ENCODE measurements at places on chromosomes 11 and 22.

GRCh38 chr22:48098243-48098920, 1335.9 kb downstream of the TBC1D22A start:
- no peak for DNase-seq

GRCh38 chr11:100686476-100687053, 523 bp upstream of the ARHGAP42 start:
- DNase-seq = no peak

DNA sequence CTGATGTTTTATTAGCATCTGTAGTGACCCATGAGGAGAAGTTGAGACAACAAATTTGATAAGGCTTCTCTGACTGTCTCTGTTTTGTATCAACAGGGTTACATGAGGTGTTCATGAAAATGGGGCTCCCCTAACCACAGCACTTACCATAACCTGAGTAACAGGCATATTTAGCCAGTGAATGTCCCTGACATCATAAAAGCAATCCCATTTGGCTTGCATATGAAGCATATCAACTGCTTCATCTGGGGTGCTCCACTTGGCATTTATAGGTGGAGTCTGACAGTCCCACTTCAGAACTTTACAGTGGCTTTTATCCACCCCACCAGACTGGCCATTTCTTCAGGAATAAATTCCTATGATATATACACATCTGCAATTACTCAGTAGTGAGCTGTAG, 257.6 kb downstream of the LUZP2 start:
- no peak for DNase-seq

DNA sequence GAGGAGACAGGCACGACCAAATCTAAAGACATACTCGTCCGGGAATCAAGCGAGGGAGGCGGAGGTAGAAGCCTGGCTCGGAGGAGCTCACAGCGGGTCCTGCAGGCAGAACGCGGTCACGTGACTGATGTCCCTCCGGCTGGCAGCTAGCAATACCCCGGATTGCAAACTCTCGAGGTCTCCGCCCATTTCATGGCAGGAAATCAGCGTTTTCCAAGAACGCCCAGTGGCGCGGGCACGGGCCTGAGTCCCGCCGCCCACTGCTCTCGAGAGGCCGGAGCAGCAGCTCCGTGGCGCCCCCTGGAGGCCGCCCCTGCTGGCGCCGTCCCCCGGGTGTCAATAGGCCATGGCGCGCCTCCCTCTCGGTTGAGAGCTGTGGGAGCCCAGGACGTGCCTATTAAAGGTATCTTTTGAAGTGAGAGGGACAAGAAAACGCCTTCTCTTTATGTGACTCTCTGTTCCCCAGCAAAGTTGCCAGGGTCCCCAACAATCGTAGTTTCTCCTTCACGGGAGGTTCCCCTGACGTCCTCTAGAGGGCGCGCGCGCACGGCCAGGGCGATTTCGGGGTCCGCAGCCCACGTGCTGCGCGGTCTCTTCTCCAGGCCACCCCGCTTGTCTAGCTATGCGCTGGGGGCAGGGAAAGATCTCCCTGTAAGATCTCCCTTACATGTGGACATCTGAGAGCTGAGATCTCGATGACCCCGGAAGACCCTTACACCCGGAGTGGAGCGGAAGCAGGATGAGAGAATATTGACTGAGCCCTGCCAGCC, 37.3 kb upstream of the RBFOX2 start:
- DNase-seq = peak; percentile 84

- DNase-seq = no peak
These were observed 37.0 kb downstream of the LDLRAD3 start for GRCh38 chr11:35980686-35981390.

DNA sequence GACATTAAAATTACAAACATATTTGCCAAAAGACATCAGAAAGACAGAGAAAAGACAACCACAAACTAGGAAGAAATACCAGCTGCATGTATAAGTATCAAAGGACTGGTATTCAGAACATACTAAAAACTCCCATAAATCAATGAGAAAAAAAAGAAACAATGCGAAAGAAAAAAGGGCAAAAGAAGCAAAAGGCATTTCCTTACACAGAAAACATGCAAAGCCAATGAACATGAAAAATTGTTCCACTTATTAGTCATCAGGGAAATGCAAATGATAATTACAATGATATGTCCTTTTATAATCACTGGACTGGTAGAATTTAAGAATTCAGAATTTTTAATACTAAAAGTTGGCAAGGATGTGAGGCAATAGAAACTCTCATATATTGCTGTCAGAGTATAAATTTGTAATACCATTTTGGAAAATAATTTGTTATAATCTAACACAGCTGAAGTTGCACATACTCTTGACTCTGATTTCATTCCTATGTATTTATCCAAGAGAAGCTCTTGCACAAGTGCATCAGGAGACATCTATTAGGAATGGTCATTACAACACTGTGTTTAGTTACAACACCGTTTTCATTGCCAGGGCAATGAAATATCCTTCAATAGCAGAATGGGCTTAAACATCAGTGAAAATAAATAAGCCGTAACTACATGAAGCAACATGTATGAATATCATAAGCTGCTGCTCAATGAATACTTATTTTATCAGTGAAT, 279.7 kb downstream of the SWAP70 start:
- no peak for DNase-seq

DNA sequence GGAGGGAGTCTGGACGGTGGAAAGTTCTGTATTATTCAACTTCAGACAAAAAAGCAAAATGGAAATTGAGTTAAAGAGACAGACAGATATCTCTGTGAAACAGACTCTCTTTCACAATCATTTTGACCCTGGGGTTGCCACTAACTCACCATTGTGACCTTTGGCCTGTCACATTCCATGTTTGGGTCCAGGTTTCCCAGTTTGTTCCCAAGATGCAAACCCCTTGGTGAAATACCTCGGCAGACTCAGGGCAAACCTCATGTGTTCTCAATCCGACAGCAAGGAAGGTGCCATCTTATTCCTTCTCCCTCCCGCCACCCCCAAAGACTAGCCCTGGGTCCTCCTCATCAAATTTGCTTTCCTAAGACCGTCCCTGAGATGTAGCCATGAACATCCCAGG, 41.8 kb downstream of the GALNT18 start:
- no peak for DNase-seq

DNA sequence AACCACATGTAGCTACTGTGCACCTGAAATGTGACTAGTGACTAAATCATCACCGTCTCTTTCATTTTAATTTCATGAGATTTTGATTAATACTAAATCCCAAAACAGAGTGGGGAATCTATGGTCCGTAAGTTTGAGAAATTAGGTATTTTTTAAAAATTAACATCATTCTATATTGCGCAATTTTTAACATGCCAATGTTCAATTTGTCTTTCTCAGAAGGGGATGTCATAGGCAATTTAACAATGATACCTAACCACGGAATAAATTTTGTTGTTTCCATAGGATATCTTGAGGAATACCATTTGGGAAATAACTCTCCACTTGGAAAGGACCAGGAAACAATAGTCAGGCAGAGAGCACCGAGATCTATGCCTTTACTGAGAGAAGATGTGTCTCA, 267.7 kb downstream of the FAM76B start:
- no peak for DNase-seq

- DNase-seq = no peak
These were observed 32.9 kb downstream of the LRRC32 start for GRCh38 chr11:76637491-76638269.

- no peak for DNase-seq
These were observed 67.2 kb upstream of the ALX4 start for GRCh38 chr11:44377121-44377520.

GRCh38 chr22:31098632-31099110, 8.7 kb downstream of the SELENOM start:
- no peak for DNase-seq

DNA sequence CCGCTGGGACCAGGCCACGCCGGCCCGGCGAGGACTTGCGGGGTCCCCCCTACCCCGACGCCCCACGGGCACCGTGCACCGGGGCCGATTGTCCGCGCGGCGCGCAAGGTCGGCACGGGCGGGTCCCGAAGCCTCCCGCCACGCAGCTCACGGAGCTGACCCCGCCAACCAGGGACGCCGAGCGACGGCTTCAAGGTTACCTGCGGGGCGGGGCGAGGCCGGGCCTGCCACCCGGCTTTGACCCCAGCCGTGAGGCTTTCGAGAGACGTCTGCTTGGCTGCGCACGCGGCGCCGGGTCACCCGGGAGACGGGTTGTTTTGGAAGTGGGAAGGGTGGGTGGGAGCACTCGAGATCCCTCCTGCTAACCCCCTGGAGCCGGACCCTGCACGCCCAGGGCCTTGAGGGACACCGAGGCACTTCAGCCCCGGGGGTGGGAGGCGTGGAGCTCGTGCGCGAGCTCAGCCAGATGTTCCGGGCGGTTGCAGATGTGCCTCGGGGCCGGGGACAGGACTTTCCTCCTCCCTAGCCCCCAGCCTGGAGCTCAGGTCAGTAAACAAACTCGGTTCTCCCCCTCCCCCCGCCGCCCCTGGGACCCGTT, 3.2 kb upstream of the WNT11 start:
- DNase-seq = no peak

DNA sequence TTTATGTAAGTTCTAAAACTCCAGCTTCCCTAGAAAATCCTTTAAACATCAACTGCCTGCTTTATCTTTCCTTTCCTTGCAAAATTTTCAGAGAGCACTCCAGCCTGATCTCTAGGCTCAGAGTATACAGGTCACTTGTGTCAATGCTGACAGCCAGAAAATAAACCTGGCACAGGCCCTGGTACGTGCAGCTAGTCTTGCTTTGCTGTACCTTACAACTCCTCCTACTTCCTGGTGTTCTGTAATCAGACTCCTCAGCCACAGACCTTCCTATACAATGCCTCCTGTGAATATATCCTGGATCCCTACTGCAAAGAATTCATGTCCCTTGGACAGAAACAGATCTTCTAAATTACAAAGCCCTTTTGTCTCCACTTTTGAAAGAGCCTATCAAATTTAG, 24.2 kb upstream of the TMEM123 start:
- DNase-seq = peak; percentile 12

GRCh38 chr22:37351232-37351631, 68.9 kb downstream of the CYTH4 start:
- DNase-seq = no peak

- no peak for DNase-seq
These were observed 19.4 kb upstream of the TMA7B start for GRCh38 chr22:39940757-39941305.

DNA sequence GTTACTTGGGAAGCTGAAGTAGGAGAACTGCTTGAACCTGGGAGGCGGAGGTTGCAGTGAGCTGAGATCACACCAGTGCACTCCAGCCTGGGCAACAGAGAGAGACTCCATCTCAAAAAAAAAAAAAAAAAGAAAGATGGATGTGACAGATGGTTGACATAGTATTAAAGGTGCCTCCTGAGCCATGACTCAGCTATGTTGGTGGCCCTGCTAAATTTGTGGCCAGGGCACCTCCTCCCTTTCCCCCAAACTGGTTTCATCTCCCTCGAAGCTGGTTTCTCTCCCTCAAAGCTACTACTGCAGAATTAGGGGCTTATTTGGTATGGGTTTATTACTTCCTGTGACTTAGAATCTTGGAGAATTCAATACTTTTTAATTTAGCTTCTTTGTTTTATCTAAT, 31.5 kb downstream of the SDHD start:
- no peak for DNase-seq

- DNase-seq = peak; percentile 32
These were observed 961.8 kb upstream of the CCDC90B start for GRCh38 chr11:84247926-84248325.

DNA sequence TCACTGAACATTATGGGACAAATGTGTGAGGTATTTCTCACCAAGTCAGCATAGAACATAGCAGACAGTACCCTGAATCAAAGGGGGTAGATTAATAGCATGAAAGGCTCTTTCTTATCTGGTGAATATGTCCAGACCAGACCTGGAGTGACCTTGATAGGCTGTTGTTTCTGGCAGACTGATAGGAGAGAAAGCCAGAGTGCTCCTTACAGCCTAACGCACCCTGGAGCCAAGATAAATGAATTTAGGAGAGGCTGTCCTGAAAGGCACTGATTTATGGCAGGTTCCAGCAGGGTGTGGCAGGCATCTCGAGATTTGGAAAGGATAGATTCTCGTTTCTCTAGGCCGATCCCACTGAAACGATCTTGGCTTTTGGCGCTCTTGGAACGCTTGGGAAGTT, 204.6 kb downstream of the DBX1 start:
- DNase-seq = no peak

DNA sequence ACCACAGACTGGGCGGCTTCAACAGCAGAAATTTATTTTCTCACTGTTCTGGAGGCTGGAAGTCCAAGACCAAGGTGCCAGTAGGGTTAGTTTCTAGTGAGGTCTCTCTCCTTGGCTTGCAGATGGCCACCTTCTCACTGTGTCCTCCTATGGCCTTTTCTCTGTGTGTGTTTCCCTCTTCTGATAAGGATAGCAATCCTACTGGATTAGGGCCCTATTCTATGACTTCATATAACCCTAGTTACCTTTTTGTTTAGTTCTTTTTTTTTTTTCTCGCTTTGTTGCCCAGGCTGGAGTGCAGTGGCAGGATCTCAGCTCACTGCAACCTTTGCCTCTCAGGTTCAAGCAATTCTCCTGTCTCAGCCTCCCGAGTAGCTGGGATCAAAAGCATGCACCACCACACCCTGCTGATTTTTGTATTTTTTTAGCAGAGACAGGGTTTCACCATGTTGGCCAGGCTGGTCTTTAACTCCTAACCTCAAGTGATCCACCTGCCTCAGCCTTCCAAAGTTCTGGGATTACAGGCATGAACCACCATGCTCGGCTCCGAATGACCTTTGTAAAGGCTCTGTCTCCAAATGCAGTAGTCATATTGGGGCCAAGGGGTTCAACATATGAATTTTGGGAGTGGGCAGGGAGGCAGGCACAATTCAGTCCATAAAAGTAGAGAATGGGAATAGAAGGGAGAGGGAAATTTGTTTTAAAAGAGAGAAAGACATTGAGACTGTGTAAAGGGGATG, 25.5 kb upstream of the NNMT start:
- DNase-seq = no peak

DNA sequence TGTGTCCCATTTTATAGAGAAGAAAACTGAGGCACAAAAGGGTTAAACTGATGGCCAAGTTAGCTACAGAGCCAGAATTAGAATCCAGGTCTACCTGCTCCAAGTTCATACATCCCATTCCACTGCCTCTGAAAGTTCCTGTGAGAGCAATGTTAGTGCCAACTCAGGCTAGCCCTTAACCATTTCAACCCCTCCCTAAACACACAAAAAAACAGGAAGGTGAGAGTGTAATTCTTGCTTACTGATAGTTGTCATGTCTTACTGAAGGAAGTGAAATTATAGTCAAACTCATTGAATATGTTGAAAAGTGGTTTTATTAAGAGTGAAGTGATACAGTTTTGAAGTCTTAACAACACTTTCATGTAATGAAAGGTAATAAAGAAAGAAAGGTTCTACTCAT, 2.9 kb upstream of the E2F8 start:
- DNase-seq = no peak

- no peak for DNase-seq
These were observed 3.9 kb downstream of the FDX1 start for GRCh38 chr11:110433393-110434333.
